ENCODE measurements at places on chromosomes 13 and 19.
A peak's percentile ranks its signal among the peaks of the same experiment; 100 is the strongest.

DNA sequence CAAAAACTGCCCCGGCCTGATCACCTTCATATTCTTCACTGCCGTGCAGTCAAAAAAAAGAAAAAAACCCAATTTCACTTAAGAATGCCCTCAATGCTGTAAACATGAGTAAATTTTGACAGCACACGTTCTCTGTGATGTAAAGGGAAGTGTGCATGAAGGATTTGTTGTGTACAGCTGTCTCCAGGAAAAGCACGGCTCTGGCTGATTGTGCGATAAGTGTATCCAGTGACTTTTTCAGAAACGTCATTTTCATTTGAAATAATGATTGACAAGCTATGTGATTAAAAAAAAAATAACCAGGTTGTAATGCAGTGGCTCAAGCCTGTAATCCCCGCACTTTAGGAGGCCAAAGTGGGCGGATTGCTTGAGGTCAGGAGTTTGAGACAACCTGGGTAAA lies 39.6 kb downstream of the ANKRD10 start:
- no peak for DNase-seq

DNA sequence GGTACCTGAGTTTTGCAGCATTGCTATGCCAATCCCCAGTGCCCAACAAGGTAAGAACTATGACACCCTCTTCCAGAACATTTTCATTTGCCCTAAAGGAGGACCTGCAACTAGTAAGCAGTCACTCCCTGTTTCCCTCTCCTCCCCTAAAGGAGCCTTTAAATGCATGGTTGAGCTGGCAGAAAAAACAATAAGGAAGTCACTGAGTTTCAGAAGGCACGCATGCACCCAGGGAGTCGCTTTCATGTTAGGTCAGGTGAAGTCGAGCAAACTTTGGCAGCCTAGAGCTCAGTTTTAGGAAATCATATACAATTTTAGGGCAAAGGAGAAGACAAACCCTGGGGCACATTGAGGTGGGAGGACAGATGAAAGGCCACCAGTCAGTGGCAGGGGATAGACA lies 11.8 kb downstream of the NLRP11 start:
- DNase-seq: no peak

GRCh38 chr19:23254141-23254910 lies 4.1 kb upstream of the ZNF724 start:
- no peak for DNase-seq

GRCh38 chr13:51451134-51451466 lies 1.7 kb downstream of the INTS6 start:
- DNase-seq: no peak

GRCh38 chr19:2455851-2456570 lies 748 bp downstream of the LMNB2 start:
- no peak for DNase-seq

DNA sequence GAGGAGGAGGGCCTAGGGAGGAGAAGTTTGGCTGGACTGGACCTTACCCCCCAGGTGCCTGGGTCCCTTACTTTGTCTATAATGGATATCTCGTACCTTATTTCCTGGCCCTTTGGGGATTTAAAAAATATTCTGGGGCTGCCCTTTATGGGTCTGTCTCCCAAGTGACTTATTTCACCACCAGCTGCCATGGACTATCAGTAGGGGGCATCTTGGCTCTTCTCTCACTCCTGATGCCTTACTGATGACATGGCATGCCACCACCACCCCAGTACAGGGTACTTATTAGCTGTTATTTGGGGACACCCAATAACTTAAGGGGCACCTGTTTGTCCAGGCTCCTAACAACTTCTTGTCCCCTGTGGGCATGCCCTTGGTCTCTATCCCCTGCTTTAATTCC lies 38.0 kb downstream of the NFIX start:
- DNase-seq: no peak

- DNase-seq: no peak
Observed at GRCh38 chr13:67416047-67416925, 186.2 kb upstream of the PCDH9 start.

- no peak for DNase-seq
Observed at GRCh38 chr13:112881656-112882554, 87.1 kb upstream of the MCF2L start.

- no peak for DNase-seq
Observed at GRCh38 chr19:1224047-1224825, 13.6 kb downstream of the CBARP start.

DNA sequence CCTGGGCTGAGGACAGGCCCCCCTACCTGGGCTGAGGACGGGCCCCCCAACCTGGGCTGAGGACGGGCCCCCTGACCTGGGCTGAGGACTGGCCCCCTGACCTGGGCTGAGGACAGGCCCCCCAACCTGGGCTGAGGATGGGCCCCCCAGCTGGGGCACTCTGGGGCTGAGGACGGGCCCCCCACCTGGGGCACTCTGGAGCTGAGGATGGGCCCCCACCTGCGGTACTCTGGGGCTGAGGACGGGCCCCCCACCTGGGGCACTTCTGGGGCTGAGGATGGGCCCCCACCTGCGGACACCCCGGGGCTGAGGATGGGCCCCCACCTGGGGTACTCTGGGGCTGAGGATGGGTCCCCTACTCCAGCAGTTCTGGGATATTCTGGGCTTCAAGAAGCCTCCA lies 65.5 kb downstream of the RASA3 start:
- no peak for DNase-seq

- peak; percentile 15 for DNase-seq
Observed at GRCh38 chr13:44796597-44797490, 192.4 kb downstream of the NUFIP1 start.

- DNase-seq: no peak
Observed at GRCh38 chr19:55643887-55644176, 383 bp downstream of the ZNF581 start.

- DNase-seq: no peak
Observed at GRCh38 chr19:42003506-42004294, 9.7 kb upstream of the ATP1A3 start.

DNA sequence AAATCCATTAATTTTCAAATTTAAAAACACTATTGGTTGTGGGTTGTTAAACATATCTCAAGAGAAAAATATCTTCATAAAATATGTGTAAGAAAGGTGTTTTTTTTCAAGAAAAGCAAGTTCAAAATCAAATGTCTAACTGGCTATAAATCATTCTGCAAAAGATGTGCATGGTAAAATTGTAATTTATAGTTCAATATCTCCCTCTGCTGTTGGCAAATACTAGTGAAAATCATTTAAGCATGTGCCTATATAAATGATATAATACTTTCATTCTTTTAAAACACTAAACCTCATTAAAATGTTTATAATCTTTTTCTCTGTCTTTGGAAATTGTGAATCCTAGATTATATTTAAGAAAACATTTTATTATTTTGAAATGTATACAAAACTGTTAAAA lies 17.2 kb upstream of the SLITRK6 start:
- no peak for DNase-seq

- no peak for DNase-seq
Observed at GRCh38 chr13:59475911-59476310, 687.8 kb downstream of the DIAPH3 start.

GRCh38 chr13:30791354-30792001 lies 56.1 kb downstream of the ALOX5AP start:
- DNase-seq: peak; percentile 42

GRCh38 chr19:55352549-55353145 lies 1.9 kb downstream of the COX6B2 start:
- DNase-seq: no peak

GRCh38 chr19:48665786-48666185 lies 7.0 kb downstream of the NTN5 start:
- no peak for DNase-seq

DNA sequence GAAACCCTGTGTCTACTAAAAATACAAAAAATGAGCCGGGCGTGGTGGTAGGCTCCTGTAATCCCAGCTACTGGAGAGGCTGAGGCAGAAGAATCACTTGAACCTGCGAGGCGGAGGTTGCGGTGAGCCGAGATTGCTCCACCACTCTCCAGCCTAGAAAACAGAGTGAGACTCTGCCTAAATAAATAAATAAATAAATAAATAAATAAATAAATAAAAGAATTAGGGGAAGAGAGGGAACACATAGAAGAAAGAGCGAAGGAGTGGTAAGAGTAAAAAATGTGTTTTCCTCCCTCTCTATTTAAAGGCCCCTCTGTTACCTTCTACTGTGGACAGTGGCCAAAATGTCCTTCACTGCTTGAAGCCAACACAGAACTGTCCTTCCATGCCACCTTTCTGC lies 103.9 kb upstream of the SOX21 start:
- no peak for DNase-seq

DNA sequence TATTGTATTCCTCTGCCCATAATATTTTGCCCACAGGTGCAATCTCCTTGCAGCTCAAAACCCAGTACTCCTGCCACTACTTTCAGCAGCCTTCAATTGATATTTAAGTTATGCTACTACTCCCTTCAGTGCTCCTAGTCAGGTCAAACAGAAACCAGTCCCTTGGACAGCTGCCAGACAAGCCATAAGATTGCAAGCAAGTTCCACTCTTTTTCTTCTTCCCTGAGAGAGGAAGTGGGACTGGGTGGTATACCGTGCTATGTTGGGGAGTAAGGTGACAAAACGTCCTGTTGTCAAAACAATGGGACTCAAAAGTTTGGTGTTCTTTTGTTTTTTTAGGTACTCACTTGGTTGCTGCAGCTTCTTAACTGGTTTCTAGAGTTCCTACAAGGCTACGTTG lies 63.1 kb upstream of the FRY start:
- DNase-seq: no peak

DNA sequence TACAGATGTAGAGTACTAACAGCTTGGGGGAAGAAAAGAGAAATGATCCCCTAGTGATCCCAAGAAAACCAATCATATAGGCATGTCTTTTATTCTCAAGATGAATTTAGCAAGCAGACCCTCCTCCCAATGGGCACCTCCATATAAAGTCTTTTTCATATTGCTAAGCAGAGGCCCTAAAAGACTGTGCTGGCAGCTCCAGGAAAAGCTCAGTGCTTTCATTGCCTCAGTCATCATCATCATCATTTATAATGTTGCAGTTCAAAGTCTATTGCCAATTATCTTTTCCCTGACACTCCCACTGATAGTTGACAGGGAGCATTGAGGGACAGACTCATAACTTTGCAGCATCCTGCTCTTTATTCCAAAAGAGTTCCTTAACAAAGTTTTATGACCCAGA lies 13.0 kb downstream of the GPR183 start:
- DNase-seq: no peak
